ENCODE measurements at places on chromosomes 4 and X. TPM values are rescaled to one million over a fixed set of nuclear protein-coding genes. Genes with fewer than 3 reads are reported as not detected.

Gene GATA1
- not detected for total RNA-seq

Gene PPEF2
- total RNA-seq = not detected

Gene USP17L24
- not detected for total RNA-seq

Gene MTCP1
- total RNA-seq = 17.9 TPM

Gene RBM47
- 47.6 TPM for total RNA-seq

Gene SPANXN3
- total RNA-seq = not detected

Gene DRD5
- not detected for total RNA-seq

Gene SLAIN2
- total RNA-seq = 12.5 TPM

Gene FOXP3
- not detected for total RNA-seq

Gene ZNF182
- 1.2 TPM for total RNA-seq

Gene NSG1
- not detected for total RNA-seq

Gene RASSF6
- total RNA-seq = 1.1 TPM

Gene PRRG1
- 10.8 TPM for total RNA-seq

Gene PASD1
- total RNA-seq = not detected

Gene ARHGAP4
- 4.6 TPM for total RNA-seq

Gene CFP
- total RNA-seq = 0.12 TPM

GRCh38 chrX:154334496-154334895, 38.9 kb downstream of the TKTL1 start:
- no peak for DNase-seq

DNA sequence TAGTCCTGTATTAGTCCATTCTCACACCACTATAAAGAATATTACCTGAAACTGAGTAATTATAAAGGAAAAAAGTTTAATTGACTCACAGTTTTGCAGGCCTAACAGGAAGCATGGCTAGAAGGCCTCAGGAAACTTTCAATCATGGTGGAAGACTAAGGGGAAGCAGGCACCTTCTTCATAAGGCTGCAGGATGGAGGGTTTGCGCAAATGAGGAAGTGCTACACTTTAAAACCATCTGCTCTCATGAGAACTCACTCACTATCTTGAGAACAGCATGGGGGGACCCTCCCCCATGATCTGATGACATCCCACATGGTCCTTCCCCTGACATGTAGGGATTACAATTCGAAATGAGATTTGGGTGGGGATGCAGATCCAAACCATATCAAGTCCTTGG, 12.1 kb upstream of the MAGEA11 start:
- no peak for DNase-seq

- DNase-seq = no peak
These were observed 415.2 kb upstream of the NR3C2 start for GRCh38 chr4:148857239-148857972.

- no peak for DNase-seq
These were observed 2.2 kb downstream of the PDE5A start for GRCh38 chr4:119626420-119626819.

DNA sequence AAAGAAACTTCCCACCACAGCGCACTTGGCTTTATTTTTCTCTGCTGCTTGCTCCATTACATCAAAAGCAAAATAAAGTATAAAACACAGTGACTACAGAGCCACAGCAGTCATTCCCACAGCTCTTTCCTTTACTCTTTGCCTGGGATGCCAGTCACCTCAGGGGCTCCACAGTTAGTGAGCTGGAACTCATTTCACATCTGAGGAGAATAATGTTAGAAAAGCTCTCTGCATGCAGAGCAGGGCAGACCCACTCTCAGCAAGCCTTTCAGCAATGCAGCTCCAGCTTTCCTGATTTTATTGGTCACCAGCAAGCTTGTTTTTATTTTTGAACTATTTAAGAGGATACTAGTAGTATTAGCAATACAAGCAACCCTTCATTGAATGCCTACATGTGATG, 13.8 kb downstream of the GRXCR1 start:
- DNase-seq = no peak

DNA sequence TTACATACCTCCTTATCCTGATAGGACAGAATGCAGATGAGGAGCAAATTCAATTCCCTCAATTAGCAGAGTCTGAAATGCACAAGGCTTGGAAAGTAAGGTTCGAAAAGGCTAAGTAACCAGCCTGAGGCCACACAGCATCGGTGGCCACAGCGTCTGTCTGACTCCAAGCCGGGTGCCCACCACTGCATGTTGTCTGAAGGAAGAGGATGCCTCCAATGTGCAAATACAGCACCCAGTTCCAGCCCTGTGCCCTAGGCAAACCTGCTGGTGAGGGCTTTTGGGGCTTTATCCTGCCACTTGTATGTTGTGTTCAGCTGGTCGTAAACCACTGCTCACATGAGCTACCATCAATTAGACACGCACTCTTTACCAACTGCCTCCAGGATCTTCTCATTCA, 48.6 kb upstream of the PPP2R2C start:
- DNase-seq = no peak

- peak; percentile 78 for DNase-seq
These were observed 101.1 kb downstream of the ATP8A1 start for GRCh38 chr4:42555828-42556227.

DNA sequence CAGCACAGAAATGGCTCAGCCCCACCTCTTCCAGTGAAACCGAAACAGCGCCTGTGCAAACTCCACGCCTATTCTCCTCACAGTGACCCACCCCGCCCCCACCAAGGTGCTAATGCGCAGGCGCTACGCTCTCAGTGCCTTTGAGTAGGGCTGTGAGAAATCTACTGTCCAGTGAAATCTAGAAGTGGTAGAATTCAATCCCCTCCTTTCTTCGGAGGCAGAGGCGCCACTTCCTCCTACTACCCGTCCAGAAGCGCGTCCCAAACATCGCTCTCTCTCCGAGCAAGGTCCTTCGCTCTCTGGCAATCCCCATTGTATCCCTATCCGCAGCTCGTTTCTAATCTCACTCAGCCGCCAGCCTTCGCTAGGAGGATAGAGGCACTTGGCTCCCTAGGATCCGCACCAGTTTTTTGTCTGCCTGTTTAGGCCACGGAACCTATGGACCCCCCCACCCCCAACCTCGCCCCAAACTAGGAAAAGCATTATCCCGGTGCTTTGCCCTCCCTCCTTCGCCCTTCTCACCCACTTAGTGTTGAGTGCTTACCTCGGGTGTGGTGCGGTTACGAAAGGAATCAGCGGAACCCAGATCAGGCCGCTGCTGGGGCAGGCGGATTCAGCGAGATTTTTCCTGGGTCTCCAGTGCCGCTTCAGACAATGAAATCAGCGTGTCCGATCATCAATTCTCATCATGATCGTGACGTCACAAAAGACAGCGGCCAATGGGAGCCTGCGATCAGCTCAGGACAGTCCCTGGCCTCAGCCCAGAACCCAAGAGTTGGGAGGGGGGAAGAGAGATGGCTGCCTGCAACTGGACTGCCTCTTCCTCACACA, at the start of gene HDX:
Gene HDX, minus strand, starts transcription at position 656 of the 831 bp plus-strand sequence. CDS start 27,056 bp downstream, outside the sequence.
- DNase-seq = peak; percentile 80

DNA sequence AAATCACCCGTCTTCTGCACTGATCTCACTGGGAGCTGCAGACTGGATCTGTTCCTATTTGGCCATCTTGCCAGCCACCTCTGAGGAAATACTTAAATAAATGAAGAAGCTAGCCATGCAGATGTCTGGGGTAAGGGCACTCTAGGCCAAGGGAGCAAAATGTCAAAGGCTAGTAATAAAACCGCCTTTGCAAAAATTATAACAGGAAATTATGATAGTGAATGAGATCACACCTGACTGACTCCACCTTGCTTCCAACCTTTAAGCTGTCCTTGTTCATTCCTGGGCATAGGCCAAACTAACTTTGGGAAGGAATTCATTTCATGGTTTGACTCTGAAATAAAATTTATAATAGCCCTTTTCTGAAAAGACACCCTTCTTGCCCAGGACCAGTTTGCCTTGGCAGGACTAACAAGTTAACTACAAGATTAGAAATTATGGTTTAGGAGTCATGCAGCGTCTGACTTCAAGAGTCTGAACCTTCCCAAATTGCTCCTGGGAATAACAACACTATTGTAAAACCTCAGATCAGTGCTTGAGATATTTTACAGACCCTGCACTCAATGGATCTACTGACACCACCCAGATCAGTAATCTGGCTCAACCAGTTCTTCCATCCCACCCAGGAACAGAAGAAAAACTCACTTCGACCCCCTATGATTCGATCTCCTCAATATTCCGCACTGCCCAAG, 246.9 kb upstream of the HDX start:
- no peak for DNase-seq

DNA sequence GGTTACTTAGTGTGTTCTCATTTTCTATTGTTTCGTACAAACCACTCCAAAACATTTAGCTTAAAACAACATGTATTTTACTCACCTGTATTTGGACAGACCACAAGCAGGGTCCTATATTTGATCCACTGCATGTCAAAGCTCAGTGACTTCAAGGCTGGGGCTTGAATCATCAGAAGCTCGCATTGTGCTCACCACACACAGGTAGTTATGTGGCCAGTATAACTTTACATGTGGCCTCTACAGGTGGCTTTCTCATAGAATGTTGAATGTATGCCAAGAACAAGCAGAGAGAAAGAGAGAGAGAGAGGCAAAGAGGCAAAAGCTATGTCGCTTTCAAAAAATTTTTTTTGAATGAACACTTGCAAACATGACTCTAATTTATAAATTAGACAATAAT, 107.6 kb downstream of the QRFPR start:
- DNase-seq = no peak

DNA sequence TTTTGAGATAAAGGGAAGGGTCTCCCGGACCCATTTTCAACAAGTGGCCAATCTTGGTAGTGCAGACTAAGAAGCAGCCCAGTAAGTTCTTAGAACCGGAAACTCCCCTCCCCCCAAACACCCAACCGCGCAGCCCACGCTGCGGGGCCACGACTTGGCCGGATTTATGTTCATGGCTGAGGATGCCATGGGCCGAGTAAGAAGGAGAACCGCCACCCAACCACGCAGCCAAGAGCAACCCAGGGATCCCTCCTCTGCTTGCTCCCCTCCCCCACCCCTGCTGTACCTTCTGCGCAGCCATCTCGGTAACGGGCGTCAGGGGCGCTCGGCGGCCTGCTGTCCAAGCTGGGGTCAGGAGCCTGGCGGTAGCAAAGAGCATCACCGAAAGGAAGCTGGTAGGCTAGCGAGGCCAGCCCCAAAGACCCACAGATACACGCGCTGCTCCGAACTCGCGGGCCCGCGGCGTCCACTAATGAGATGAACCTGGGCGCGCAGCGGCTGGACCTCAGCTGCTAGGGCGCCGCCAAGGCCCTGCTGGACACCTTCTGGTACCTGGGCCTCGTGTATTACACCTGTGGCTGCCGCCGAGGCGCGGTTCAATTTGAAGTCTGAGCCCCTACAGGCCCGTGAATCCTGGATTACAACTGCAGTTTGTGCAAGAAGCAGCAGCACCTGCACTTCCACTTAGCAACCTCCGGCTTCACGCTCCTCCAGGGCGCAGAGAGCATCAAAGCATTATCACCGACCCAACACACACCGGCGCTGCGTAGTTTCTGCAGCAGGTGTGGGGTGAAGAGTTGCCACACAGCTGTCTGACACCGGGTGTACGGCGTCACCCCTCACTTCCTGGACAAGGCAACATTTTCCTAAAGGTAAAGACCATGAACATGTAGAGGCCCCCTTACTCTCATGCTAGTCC, 63.4 kb downstream of the NUDT10 start:
- no peak for DNase-seq

GRCh38 chr4:55080174-55080865, 45.1 kb downstream of the KDR start:
- DNase-seq = no peak

DNA sequence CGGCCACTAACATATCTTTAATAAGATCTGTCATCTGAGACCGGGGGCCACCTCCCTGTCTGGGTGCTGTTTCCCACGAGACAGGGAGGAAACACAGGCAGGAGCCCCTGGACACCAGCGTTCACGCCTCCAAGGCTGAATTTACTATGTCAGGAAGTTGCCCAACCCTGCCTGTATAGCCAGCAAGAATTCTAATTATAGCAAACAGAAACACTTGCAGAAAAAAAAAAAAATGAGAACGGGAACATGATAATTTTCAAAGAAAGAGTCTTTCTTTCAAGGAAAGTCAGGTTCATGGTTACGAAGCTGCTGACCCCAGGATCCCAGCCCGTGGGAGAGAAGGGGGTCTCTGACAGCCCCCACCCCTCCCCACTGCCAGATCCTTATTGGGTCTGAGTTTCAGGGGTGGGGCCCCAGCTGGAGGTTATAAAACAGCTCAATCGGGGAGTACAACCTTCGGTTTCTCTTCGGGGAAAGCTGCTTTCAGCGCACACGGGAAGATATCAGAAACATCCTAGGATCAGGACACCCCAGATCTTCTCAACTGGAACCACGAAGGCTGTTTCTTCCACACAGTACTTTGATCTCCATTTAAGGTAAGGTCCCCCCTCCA, at the start of gene IL3RA:
Gene IL3RA, plus strand, starts transcription at position 455 of the 613 bp plus-strand sequence. CDS start 4,981 bp downstream, outside the sequence.
- DNase-seq = no peak

DNA sequence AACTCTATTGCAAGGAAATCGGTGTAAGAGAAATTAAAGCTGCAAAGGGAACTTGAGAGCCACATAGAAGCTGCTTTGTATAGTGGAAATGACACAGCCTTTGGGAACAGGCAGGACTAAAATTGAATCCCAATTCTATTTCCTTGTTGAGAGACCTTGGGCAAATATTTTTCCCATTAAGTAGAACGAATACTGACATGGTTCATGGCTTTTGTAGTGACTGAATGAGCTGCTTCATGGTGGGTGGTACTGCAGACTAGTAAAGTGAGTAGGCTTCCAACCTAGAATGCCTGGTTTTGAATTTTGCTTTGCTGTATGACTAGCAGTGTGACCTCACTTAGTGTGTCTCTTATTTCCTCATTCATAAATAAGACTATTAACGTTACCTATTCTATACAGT, 182.2 kb upstream of the KCNIP4 start:
- no peak for DNase-seq

GRCh38 chrX:48761674-48762471, at the start of gene GLOD5:
GLOD5 (plus strand) TSS chrX:48761747; CDS start chrX:48761791, 44 bp downstream.
- DNase-seq = peak; percentile 88

- DNase-seq = no peak
These were observed 87.9 kb downstream of the WDFY3 start for GRCh38 chr4:84878546-84878945.

GRCh38 chr4:16721613-16722291, 176.7 kb downstream of the LDB2 start:
- DNase-seq = peak; percentile 62

- no peak for DNase-seq
These were observed 57.4 kb downstream of the SPOCK3 start for GRCh38 chr4:167176723-167177367.

DNA sequence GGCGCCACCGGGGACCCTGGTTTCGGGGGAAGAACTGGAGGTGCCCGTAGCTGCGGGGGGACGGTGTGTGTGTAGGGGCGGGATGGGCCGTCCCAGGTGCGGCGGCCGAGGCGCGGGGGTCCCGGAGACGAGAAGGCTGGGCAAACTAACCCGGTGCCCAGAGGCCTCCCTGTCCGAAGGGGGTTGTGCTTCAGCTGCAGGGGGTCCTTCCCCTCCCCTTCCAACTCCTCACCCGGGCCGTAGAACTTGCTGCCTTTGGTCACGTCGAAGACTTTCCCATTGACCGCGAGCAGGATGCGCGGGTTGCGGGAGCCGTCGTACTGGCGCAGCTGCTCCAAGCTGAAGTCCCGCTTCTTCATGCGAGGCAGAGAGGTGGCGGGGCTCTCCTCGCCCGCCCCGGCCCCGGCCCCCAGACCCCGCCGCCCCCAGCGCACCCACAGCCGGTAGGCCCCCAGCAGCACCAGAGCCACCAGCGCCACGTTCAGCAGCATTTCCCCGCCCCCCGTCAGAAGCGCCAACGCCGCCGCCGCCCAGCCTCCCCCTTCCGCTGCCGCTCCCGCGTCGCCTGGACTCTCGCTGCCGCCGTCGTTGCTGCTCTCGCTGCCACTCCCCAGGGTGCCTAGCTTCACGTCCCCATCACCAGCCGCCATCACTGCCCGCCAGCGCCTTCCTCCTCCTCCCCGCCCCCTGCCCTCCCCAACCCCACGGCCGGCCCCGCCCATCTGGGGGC, at the start of gene PGRMC2:
Gene PGRMC2, minus strand, starts transcription at position 673 of the 730 bp plus-strand sequence. Its CDS starts 23 bp downstream, at position 650.
- DNase-seq = peak; percentile 10
